ENCODE measurements at places on chromosomes 4 and X.

GRCh38 chr4:2968381-2968780 lies 5.0 kb downstream of the GRK4 start:
- DNase-seq, result no peak

GRCh38 chrX:119618439-119618838 lies 12.2 kb upstream of the NKRF start:
- no peak for DNase-seq

DNA sequence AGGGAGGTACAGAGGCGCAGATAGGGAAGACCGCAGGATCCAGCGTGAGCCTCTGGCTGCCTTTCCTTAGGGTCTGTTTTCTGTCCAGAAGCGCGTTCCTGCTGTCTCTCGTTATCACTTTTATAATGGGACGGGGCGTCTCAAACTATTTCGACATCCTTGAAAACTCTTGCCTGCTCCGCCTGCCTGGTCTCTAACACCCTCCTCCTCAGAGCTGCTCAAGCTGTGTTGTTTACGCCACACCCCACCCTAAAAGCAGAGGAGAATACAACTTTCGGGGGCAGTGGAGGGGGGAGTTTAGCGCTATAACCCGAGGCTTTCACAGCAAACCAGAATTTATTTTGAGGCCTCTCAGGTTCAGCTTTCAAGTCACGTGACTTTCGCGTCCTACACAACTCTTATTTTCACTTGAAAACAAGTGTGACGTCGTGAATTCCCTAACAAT lies 646 bp upstream of the FAM3A start:
- DNase-seq, result no peak

GRCh38 chr4:25807102-25807728 lies 55.6 kb downstream of the SEL1L3 start:
- no peak for DNase-seq

DNA sequence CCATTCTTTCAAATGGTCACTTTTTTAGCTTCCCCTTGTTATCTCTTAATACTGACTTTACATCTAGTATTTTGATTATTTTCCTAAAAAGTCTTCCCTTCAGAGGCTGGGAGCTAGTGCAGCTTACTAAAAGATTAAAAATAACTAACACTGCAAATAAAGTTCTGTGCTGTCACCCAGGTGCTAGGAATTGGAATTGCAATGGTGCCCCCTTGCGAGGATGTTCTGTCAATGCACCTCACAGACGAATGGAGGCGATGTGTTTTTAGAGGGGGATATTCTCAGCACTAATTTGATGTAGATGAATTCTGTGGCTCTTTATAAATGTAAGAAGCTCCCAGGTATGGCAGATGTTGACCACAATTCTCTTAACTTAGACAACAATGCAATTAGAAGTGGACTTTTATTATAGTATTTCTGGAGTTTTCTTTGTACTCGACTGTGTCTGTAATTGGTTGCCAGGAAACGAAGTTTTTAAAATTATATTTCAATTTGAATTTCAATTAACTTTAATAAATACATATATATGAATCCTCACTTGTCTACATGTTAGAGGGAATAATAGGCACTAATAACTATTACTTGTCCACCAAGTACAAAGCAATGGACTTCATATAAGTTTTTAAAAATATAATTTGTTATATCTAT lies 22.0 kb upstream of the SMIM31 start:
- DNase-seq, result no peak

- DNase-seq, result no peak
Observed at GRCh38 chr4:127174616-127175015, 458.1 kb upstream of the INTU start.
